ENCODE measurements at places on chromosomes 3 and 15.

- DNase-seq = no peak
Measured at GRCh38 chr3:188712991-188713390, 458.8 kb upstream of the TPRG1 start.

GRCh38 chr15:39882602-39883001 lies 37.5 kb downstream of the GPR176 start:
- no peak for DNase-seq

DNA sequence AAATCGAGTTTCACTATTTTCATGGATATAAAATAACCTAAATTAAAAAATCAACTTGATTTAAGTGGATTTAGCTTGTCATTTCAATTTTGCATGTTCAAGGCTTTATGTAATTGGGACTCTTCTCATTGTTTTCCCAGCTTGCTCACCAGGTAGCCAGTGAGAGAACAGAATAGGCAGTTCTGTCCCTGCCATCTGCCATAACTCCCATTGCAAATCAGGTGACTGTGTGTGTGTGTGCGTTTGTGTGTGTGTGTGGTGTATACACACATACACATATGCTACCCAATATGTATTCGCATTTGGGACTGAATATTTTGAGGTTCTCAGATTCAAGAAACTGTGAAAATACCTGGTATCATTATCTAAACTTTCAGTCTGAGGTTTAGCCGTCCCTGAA lies 1069.8 kb downstream of the IGSF11 start:
- DNase-seq = no peak

DNA sequence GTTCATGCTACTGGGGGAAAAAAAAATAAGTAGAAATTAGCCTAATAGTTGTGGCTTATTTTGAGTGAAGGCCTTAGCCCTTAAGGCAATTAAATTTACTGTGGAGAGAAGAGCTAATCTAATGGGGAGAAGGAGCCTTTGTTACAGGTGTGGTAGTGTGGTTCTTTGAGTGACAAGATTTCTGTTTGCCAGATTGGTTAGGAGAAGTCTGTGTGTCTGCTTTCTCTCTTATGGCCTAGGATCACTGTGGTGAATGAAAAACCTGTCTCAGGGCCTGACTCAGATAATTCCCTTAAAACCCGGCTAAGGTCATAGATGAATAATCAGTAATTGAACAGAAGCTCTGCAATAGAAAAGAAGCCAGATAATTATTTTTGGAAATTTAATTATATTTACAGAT lies 27.0 kb downstream of the OPA1 start:
- no peak for DNase-seq

GRCh38 chr15:45156744-45157455 lies 27.1 kb downstream of the DUOX1 start:
- no peak for DNase-seq

DNA sequence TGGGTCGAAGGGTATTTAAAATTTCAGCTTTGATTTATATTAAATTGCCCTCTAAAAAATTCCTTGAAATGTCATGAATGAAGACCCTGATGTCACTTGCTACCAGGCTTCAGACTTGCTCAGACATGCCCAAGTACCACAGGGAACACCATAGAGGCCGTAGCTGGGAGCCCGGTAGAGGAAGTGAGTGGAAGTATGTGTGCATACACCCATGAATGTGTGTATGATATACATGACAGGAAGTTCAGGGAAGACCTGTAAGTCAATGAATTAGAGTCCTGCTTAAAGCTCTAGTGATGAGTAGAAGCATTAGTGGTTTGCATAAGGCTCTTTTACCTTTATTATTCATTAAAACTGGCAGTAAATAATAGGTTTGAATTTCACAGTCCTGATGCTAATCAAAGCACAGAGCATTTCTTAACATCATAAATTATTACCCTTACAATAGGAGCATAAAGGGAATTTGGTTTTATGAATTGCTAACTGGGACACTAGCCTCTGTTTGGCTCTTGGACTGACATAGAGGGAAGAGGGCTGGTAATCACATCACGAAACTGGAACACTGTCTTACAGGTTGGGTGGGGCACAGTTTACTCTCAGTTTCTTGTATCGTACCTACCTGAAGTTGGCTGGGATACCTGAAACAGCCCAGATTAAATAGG lies 144.4 kb downstream of the CHST2 start:
- DNase-seq = no peak

- peak; percentile 41 for DNase-seq
Measured at GRCh38 chr3:40437889-40438288, 19.2 kb upstream of the RPL14 start.

DNA sequence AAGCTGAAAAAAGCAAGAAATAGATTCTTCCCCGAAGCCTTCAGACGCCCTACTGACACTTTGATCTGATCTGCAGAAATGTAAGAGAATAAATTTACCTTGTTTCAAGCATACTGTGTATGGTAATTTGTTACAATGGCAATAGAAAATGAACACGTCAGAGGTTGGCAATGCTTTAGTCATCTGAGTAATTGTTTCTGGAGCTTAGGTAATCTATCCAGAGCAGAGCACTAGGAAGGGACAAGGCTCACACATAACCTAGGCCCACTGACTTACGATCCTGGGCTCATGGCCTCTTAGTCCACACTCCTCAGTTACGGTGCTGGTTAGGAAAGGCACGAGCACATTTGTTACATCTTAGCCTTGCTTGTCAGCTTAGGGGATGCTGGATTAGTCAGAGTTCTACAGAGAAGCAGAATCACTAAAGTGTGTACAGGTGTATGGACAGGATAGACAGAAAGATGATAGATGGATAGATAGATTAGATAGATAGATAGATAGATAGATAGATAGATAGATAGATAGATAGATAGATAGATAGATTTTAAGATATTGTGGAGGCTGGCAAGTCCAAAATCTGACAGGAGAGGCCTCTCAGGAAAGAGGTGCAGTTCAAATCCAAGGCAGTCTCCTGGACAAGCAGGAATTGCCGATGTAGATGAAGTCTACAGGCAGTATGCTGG lies 46.8 kb upstream of the TBC1D23 start:
- no peak for DNase-seq

- peak; percentile 30 for DNase-seq
Measured at GRCh38 chr3:141093971-141094684, 43.0 kb downstream of the SPSB4 start.

DNA sequence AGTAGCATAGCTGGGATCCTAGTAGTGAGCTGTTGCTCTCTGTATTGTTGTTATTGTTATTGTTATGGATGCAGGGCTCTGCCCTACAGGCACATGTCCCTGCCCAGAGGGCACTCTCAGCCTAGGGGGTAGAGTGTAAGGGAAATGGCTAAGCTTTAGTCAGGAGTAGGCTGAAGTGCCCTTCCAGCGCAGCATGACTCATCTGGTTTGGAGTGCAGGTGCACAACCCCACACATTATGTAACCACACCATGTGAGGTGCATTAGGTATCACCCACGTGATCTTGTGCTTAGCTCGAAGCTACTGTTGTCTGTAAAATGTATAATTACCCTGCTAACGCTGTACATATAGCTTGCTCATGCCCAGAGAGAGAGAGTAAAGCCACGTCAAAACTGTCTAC lies 48.3 kb upstream of the TIPARP start:
- DNase-seq = peak; percentile 44

DNA sequence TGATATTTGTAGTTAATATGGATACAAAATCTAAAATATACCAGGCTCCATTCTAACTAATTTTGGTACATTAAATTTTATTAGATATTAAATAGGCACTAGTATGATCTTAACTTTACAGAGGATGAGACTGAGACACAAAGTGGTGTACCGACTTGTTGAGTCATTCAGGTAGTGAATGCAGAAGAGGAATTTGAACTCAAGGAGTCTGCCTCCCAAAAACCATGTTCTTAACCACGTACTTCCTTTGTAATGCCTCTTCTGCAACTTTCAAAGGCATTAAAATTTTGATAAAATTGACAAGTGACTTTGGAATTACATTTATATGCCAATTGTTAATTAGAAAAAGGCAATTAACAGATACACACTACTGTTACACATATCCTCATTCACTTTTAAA lies 61.8 kb downstream of the ZBBX start:
- DNase-seq = no peak

DNA sequence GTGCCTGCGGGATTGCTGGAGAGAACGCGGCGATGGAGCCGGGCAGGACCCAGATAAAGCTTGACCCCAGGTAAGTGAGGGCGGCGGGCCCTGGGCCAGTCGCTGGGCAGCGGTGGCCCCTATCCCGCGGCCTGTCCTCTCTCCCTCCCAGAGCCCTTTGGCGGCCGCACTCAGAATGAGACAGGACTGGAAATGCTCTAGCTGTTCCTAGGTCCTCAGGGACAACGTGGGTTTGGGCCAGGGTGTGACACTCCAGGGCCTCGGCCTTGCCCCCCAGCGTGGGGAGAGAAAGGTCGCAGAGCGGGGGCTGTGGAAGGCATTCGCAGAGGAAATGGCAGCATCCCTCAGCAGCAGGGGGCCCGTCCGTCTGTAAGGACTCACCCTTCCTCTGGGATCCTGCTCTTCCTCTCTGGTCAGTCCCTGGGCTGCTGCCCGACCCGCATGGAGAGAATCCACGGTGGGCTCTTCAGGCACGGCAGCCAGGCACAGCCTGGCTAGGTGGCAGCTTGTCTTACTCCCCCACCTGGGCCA lies 412 bp downstream of the SLC51A start:
- DNase-seq = no peak

DNA sequence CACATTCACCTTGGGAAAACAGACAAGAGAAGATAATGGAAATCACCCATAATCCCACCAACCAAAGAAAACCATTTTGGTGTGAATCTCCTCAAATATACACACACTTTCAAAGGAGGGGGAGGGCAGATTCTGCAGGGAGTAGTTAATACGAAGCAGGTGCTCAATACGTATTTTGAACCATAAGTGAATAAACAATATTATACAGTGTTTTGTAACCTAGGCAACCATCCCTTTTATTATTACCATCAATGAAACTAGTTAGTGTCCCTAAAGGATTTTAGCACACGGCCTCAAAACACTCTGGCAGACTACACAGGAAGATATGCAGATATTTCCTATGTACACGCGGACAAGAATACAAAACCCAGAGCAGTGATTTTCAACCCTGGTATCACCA lies 6.1 kb downstream of the OSBPL10 start:
- no peak for DNase-seq

DNA sequence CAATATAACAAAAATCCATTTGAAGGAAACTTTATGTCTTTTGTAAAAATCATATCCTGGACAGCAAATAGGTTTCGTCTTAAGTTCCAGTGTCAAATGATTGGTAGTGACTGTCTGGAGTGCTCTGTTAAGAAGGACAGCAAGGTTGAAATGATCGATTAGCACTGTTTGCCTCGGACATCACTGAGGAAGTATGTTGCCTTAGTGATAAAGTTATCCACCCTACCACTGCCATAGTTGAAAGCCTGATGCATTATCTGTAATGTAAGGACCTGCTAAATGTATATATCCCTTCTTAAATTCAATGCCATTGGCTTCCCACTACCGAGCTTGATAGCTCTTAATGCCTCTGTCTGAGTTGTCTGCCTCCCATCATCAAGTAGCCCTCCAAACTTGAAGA lies 70.0 kb downstream of the CFAP20DC start:
- no peak for DNase-seq

- no peak for DNase-seq
Measured at GRCh38 chr3:157692468-157692867, 189.3 kb upstream of the VEPH1 start.

DNA sequence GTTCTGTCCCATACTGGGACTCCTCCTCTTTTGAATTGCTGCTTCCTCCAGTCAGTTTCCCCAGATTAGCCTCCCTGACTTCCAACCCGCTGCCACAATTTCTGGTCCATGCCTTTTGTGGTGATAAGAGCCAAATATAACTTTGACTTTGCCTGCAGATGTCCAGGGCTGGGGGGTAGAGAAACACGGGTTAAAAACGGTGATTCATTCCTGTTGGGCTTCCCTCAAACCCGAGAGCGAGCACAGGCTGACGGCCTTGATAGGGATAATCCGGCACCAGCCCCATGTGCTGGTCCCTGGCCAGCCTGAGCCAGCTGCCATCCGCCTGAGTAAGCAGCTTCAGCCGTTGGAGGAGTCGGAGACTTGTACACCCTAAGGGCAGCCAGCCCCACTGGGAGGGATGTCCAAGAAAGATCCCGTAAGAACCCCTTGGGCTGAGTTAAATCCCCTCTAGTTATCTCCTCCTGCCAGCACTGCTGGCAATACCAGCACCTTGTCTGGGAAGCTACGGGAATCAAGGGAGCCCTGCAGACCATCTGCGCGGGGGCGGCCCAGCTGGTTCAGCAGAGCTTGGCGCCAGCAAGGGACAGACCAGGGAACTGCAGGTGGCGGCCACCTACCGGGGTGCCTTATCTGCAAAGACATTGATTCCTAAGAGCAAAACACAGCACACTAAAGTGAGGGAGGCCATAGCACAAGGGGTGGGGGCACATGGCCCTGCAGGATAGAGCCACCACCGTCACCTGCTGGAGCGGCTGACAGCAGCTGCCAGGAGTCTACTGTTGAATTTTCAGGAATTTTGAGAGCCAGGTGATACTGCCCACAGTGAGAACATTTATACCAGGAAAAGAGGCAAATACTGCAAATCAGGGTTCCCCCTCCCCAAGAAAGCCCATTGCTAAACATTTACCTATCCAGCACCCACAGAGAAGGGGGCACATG lies 18.1 kb downstream of the CSPG4 start:
- no peak for DNase-seq

- DNase-seq = no peak
Measured at GRCh38 chr15:96728591-96728990, 398.1 kb downstream of the NR2F2 start.

- no peak for DNase-seq
Measured at GRCh38 chr15:82873000-82873680, 63.7 kb downstream of the WHAMM start.

GRCh38 chr3:156710429-156710828 lies 36.0 kb downstream of the TIPARP start:
- no peak for DNase-seq

GRCh38 chr15:77186594-77187011 lies 115.7 kb upstream of the TSPAN3 start:
- DNase-seq = peak; percentile 16

GRCh38 chr3:119294696-119295671 lies 801 bp downstream of the ARHGAP31 start:
- peak; percentile 39 for DNase-seq

GRCh38 chr3:24086206-24086605 lies 141.1 kb downstream of the NR1D2 start:
- no peak for DNase-seq

DNA sequence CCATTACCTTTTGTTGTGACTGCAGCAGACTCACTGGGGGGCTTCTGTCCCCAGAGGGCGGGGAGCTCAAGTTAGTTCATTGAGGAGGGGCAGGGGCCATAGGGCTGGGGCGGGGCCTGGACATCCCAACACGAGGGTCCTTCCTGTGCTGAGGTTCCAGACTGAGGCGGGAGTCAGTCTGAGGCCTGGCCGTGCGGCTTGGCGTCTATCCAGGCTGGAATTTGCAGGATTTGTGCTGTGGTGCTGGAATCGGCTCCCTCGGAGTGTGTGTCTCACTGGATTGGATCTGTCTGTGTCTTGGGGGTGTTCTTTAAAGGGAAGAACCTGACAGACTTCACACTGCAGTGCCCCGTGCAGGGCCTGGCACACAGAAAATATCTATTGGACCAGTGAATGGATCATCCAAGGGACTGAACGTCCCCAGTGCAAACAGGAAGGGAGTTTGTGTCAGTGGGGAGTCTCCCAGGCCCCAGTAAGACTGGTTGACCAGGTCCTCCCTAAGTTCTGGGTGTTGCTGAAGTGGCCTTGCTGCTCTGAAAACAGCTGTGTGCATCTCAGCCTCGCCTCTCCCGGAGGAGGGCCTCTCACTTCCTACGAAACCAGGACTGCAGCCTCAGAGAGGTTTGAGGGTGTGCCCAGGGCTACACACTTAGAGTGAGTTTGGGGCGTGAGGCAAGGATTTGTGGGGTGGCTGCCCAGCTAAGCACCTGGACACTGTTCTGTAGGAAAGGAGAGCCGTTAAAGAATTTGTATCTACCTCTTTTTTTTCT lies 26.1 kb downstream of the GOLGA6L2 start:
- DNase-seq = no peak

- no peak for DNase-seq
Measured at GRCh38 chr15:68526269-68526668, 52.5 kb upstream of the CORO2B start.
